ENCODE measurements at places on chromosomes 16 and 17.

- no peak for DNase-seq
Measured at GRCh38 chr16:22815863-22816262, 1.9 kb downstream of the HS3ST2 start.

- DNase-seq, result peak; percentile 96
Measured at GRCh38 chr17:42019509-42020404, at the start of gene NKIRAS2. TSS of gene NKIRAS2 (plus strand) at chr17:42020090. CDS start at chr17:42021578, 1,488 bp downstream.

GRCh38 chr17:32926183-32926582, 1.8 kb upstream of the TMEM98 start:
- no peak for DNase-seq

GRCh38 chr16:22692916-22693637, 120.9 kb upstream of the HS3ST2 start:
- DNase-seq, result no peak

All from stimulated activated CD4-positive, alpha-beta T cell treated with anti-CD3 and anti-CD28 coated beads, Interleukin-4, amount 100 ng/mL, for 24 hours (primary cell).